ENCODE measurements at places on chromosomes 12 and 14.

GRCh38 chr12:49043241-49043640 is 17.4 kb downstream of the KMT2D start:
- no peak for DNase-seq

DNA sequence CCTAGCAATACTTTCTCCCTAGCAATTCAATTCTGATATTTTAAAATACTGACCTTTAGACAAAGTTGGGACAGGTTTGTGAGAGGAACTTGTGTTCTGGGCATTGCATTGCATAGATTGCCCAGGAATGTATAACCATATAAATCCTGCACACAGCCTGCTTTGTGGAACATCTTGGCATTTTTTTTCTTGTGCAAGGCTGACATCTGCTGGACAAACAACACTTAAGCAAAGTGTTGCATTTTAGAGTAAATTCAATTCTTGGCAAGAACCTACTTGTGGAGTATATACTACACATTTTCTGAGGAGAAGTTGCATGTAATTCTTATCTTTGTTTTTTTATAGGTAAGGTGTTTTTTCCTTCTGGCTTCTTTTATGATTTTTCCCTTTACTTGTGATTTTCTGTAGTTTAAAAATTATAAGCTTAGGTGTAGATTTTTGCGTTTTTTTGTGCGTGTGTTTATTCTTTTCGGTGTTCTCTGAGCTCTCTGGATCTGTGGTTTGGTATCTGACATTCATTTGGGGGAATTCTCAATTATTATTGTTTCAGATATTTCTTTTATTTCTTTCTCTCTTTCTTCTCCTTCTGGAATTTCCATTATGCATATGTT is 26.4 kb downstream of the TESPA1 start:
- peak; percentile 70 for DNase-seq

DNA sequence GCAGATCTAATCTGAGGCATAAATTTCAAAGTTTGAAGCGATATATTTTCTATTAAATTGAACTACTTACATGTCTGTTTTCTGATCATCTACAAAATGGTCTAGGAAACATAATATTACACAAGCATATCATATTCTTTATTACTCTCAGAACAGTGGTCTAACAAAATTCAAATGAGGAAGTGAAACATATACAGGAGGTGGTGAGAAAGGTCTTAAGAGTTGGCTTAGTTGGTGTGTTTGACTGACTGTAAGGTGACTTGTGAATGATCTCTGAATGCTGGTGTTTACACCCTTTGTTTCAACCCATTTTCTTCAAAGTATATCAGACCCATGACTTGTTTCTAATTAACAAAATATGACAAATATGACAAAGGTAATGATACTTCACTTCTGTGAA is 1156.8 kb downstream of the SLC16A7 start:
- no peak for DNase-seq

DNA sequence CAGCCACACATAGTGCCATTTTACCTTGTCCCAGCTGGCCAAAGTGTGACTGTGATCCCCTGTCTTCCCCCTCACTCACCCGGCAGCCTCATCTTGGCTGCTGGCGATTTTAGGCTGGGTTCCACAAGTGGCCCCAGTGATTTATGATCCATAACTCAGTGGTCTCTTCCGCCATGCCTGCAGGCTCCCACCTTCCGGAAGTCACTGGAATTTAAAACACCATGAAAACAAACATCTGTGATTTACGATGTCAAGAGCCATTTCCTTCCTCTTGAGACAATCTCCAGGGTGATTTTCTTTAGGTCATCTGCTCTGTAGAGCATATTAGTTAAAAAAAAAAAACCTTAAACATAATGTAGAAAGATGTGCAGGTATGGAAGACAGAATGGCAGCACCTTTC is 282.3 kb downstream of the CACNA1C start:
- peak; percentile 21 for DNase-seq

GRCh38 chr14:34365309-34365915 is 96.6 kb downstream of the SPTSSA start:
- peak; percentile 30 for DNase-seq

DNA sequence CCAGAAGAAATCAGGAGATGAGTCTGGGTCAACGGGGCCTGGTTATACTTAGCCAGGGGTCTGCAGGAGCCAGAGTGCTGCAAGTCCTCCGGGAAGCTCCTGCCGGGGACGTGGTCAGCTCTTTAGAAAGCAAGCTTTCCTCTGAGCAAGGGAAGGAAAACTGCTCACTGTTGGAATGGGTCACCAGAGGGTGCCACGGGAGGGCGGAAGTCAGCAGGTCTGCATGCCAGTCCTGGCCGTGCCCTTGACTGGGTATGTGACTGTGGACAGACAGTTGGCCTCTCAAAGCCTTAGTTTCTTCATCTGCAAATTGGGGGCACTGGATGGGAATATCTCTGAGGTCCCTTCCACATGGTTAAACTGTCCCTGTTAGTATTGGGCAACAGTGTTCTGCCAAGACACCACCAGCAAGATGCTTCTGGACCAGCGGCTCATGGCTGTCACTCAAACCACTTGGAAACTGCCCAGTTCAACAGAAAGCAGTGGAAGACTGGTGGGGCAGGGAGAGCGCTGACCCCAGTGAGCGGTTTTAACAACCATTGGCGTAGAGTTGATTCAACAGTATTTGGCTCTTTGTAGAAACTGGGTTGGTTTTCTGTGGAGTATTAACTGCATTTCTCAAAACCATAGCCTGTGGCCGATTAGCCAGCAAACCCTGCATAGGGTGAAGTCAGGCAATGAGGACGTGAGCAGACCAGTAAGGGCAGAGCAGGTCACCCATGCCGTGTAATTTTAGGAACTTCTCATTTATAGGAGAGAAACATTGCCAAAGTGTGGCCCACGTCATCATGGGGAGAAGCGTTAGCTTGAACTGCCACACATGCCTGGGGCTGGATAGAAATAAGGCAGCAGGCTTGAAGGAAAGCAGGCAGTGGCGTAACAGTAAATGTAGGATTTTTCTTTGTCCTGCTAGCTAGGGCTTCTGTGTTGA is 163.9 kb upstream of the PRMT8 start:
- DNase-seq: peak; percentile 81

- DNase-seq: no peak
Observed at GRCh38 chr14:88209273-88209672, 113.8 kb downstream of the KCNK10 start.

- no peak for DNase-seq
Observed at GRCh38 chr12:59191372-59191771, 271.1 kb upstream of the LRIG3 start.

DNA sequence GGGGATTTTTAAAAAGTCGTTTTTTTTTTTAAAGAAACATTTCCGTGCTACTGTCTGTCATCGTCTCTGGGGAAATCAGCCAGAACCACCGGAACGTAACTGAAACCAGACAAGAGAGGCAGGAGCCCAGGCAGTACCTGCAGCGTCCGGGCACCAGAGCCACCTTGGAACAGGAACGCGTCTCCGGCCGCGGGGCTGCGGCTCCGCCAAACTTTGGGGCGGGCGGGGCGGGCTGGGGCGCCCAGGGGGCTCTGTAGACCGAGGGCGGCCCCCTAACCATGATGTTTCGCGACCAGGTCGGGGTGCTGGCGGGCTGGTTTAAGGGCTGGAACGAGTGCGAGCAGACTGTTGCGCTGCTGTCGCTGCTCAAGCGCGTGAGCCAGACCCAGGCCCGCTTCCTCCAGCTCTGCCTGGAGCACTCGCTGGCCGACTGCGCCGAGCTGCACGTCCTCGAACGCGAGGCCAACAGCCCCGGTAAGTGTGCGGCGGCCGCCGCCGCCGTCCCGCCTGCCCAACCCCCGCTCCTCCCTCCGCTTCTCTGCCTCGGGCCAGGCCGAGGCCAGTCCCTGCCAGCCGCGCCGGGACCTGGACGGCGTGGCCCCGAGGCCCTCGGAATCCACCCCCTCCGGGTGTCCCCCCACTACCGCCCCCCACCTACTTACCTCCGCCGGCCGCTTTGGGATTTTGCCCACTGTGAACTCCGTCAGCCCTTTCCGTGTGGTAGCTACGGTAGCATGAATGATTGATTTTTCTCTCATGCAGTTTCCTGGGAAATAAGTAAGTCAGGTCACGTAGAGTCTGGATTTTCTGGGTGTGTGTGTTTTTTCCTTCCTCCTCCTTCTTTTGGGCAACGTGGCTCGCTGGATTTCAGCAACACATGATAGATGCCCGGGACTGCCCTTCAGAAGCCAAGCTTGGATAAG is 972 bp downstream of the SAMD4A start:
- peak; percentile 80 for DNase-seq

DNA sequence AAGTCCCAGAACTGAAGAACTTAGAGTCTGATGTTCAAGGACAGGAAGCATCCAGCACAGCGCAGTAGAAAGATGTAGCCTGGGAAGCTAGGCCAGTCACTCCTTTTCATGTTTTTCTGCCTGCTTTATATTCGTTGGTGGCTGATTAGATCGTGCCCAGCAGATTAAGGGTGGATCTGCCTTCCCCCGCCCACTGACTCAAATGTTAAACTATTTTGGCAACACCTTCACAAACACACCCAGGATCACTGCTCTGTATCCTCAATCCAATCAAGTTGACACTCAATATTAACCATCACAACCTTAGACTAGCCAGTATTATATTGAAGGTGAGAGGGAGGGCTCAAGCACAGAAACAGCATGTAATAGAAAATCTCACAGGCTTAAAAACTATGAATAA is 222.9 kb downstream of the C12orf50 start:
- DNase-seq: no peak

DNA sequence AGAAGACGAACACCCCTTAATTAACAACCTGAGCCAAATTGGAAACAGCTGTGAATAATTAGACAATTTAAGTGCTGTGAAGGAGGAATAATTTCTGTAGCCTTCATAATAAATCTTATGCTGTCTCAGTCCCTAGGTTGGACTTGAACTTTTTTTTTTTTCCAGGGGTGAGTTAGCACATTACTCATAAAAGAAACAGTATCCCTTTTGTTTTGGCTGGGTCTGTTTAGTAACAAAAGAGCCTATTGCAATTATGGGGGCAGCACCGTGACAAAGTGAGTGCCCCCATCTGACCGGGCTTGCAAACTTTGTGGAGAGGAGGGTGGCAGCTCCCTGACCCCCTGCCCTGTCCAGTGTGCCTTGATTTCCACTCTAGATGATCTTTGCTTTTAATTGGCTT is 167.4 kb downstream of the DICER1 start:
- peak; percentile 3 for DNase-seq

DNA sequence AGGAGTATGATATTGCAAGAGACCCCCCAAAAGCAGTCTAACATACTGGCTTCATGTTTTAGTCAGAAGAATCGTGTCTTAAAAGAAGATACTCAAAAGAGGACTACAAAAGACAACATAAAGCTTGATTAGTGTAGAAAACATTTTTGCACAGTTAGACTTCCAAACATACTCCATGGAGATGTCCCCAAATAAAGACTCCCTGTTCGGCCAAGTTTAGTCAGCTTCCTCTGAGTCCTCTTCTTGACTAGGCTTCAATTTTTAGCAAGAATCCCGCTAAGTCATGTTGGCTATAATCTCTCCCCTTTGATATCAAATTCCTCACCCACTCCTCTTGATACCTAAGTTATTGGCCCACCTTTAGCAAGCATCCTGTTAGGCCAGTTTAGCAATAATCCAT is 298.0 kb downstream of the RMST start:
- no peak for DNase-seq

DNA sequence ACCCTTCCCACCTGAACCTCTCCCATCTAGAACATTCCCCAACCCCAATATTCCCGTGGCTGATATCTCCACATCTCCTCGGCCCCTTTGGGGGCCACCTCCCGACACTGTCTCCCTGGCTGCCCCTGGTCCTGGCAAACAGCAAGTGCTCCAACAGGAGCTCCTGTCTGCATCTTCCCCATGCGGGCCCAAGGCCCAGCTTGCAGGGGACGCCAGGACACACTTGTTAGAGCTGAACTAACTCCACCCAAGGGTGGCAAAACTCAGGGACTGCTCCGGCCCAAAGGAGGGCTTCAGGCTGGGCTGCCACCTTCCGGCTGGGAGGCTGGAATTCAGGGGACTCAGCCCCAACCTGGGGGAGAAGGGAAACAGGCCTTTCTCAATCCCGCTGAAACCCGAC is 106.6 kb downstream of the NCOR2 start:
- no peak for DNase-seq

GRCh38 chr14:46691819-46692218 is 40.2 kb upstream of the RPL10L start:
- DNase-seq: no peak

DNA sequence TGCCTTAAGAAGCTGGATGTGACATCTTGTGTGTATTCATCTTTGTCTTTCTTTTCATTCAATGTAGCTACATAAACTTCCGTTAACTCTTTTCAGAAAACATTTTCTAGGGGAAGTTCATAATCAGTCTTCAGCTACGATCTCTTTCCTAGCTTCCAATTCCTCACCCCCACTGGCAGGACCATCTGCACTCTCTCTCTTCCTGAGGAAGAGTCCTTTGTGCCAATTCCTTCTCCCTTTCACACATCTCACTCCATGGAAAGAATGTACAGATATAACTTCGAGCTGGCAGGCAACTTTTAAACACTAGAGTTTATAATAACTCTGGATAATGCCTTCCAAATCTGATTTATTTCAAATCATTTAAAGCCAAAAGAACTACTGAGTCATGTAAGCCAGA is 495.7 kb downstream of the GALC start:
- DNase-seq: no peak

GRCh38 chr14:82366803-82367202 is 833.1 kb upstream of the SEL1L start:
- DNase-seq: no peak

- no peak for DNase-seq
Observed at GRCh38 chr12:67829896-67830295, 159.4 kb upstream of the IFNG-AS1 start.

GRCh38 chr12:117774941-117775775 is 193.6 kb downstream of the KSR2 start:
- DNase-seq: no peak

GRCh38 chr12:108833355-108833733 is 24.0 kb downstream of the SSH1 start:
- peak; percentile 63 for DNase-seq

- DNase-seq: no peak
Observed at GRCh38 chr14:91254461-91254860, 10.0 kb upstream of the GPR68 start.

GRCh38 chr14:36901861-36902260 is 240.2 kb downstream of the PAX9 start:
- DNase-seq: no peak

- DNase-seq: no peak
Observed at GRCh38 chr12:123512838-123513665, 20.5 kb downstream of the RILPL1 start.
